ENCODE measurements at places on chromosomes 4 and X. TPM values are rescaled to one million over a fixed set of nuclear protein-coding genes. Genes with fewer than 3 reads are reported as not detected.

GRCh38 chr4:56042225-56042624 lies 93.5 kb downstream of the CEP135 start:
- no peak for DNase-seq

GRCh38 chr4:79294064-79294463 lies 31.8 kb downstream of the NAA11 start:
- no peak for DNase-seq

DNA sequence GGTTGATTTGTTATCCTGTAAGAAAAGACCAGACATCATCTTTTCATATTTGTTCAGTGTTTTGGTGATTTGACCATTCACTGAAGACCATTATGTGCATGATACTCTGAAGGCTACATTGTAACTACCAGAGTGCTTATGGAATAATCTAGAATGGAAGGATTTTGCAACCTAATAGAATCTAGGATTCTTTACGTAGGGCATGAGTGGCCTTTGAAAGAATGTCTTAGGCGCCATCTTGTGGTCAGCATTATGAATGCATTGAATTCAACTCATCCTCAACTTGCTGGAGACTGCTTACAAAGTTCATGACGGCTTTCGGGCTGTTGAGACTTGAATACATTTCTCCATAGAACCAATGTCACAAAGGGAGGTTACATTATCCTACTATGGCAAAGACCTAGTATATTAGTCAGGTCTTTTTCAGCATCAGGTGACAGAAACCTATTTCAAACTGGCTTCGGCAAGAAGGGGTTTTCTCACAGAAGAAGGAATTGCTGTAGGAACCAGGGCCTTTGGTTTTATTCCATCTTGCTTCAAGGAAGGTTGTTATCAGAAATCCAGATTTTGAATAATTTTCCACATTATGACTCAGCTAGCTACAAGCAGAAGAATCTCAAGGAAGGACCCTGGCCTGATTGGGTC lies 104.1 kb downstream of the GPAT3 start:
- DNase-seq = peak; percentile 53

DNA sequence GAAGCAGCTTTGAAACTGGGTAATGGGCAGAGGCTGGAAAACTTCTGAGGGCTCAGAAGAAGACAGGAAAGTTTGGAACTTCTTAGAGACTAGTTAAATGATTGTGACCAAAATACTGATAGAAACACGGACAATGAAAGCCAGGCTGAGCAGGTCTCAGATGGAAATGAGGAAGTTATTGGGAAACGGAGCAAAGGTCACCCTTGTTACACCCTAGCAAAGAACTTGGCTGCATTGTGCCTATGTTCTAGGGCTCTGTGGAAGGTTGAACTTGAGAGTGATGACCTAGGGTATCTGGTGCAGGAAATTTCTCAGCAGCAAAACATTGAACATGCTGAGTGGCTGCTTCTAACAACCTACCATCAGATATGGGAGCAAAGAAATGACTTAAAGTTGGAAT lies 50.8 kb upstream of the FBXW7 start:
- DNase-seq = no peak

GRCh38 chrX:114976292-114976691 lies 41.1 kb downstream of the IL13RA2 start:
- no peak for DNase-seq

DNA sequence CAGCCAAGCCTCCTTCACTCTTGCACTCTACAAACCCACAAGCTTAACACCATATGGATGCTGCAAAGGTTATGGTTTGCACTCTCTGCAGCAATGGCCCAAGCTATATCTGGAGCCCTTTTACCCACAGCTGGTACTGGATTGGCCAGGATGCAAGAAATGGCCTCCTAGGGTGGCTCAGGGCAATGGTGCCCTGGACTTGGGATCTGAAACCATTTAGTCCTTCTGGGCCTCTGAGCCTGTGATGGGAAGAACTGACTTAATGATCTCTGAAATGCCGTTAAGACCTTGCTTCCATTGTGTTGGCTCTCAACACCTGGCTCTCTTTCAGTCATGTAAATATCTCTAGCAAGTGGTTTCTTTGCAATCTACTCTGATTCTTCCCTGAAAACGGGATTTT lies 626.0 kb downstream of the KCTD8 start:
- no peak for DNase-seq

DNA sequence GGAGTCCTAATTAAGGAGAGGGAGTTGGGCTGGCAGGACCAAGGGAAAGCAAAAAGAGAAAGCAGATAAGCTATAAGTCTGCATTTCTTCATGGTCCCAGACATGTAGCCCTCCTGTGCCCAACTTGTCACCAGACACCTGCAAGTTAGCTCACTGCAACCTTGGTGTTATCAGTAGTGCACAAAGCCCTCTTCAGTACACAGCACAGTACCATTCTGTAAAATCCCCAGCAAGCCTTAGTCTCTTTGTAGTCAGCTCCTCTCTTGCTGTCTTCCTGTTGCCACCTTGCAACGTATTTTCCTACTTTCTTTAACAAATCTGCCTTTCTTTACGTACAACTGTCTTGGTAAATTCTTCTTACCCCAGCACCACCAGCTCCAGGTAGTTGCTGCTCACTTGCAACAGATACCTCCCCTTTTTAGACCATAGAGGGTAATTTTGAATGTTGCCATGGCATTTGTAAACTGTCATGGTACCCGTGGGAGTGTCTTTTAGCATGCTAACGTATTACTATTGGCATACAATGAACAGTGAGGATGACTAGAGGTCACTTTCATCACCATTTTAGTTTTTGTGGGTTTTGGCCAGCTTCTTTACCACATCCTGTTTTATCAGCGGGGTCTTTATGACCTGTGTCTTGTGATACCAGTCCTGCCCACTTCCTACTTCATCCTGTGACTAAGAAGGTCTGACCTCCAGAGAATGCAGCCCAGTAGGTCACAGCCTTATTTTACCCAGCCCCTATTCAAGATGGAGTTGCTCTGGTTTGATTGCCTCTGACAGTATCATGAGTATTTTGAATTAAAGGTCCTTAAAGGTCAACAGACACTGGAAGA lies 28.3 kb upstream of the AP1S2 start:
- no peak for DNase-seq

Gene NDNF
- 0.05 TPM for total RNA-seq

Gene CXXC4
- total RNA-seq = 0.92 TPM

GRCh38 chrX:17590892-17591740 lies 146.2 kb upstream of the SCML1 start:
- DNase-seq = peak; percentile 37

- DNase-seq = no peak
Observed at GRCh38 chr4:17117746-17118145, 219.3 kb upstream of the LDB2 start.

DNA sequence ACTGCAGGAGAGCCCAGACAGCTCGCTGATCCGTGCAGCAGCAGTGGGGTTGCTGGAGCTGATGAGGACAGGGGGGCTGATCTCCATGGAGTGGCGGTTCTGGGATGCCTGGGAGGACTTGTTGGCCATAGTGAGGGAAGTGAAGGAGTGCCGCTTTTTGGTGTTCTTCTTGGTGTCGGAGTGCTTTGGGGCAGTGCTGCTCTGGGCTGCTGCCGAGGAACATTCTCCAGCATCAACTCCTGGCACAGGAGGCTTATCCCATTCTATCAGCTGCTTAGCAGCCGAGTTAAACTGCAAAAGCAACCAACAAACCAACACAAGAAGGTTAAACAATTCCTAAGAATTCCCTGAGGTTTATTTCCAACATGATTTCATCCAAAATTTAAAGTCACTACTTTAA lies 126.3 kb upstream of the CBR4 start:
- DNase-seq = no peak

GRCh38 chr4:112370466-112370865 lies 73.3 kb downstream of the ALPK1 start:
- DNase-seq = no peak

Gene ERAS
- total RNA-seq = not detected

Gene SYP
- 0.67 TPM for total RNA-seq

DNA sequence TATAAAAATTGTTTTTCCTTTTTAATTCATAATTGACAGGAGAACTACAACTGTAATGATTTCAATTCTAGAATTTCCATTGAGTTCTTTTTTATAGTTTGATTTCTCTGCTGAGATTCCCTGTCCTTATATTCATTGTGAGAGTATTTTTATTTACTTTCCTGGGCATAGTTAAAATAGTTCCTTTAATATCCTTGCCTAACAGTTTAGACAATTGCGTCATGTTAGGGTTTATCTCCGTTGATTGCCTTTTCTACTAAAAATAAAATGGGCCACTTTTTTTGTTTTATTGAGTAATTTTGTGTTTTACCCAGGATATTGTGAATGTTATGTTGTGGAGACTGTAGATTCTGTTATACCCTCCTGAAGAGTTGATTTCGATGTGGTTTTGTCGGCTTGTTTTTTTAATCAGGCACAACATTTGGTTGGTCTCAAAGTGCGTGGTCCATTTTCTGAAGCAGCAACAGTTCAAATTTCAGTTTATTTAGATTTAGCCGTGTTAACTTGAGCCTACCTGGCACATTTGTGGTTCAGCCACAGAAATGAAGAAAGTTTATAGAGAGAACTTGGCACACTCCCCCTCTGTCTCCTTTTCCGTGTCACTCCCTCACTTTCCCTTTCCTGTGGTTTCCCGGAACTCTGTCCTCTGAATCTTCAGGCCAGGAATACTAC lies 16.0 kb upstream of the PRRG1 start:
- no peak for DNase-seq

- no peak for DNase-seq
Observed at GRCh38 chr4:187071946-187072600, 348.4 kb upstream of the FAT1 start.

Gene APLN
- not detected for total RNA-seq

- DNase-seq = no peak
Observed at GRCh38 chr4:165758086-165758485, 115.0 kb upstream of the TLL1 start.

DNA sequence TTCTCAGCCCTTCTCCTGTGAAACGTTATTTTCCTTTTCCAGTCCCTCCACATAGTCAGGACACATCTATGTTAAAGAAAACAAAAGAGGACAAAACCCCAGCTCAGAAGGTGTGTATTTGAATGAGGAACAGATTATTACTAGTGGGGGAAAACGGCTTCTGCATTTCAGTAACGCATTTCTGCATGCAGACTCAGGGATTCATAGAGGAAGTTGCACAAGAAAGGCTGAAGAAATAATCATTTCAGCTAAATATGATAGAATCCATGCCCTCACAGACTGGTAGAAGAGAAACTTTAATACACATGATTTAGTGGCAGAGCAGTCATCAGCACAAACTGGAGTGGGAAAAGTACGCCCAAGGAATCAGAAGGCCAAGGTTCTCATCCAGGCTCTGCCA lies 270.8 kb upstream of the FGF13 start:
- DNase-seq = no peak

GRCh38 chr4:101199507-101200285 lies 147.6 kb downstream of the PPP3CA start:
- DNase-seq = no peak

DNA sequence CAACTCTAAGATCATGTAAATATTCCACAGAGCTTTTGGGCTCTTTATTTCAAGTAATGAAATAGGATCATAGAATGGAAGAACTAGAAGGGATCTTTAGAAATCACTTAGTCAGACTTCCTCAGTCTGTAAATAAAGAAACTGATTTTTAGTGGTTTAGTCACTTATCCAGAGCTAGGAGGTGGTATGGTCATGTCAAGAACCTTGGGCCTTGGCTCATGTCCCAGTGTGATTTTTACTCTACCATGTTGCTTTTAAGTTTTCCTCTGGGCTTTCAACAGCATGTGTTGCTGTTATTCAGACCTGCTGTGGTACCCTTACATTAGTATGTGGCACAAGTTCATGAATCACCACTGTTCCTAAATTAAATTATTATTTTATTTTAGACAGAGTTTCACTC lies 184.9 kb downstream of the FRAS1 start:
- DNase-seq = no peak

GRCh38 chr4:121824171-121824527 lies 466 bp upstream of the CCNA2 start:
- DNase-seq = no peak

Gene PAGE1
- not detected for total RNA-seq

Gene ARMCX2
- 7.5 TPM for total RNA-seq

Gene DDX53
- total RNA-seq = not detected

GRCh38 chr4:76219299-76220055 lies 5.9 kb upstream of the SCARB2 start:
- DNase-seq = no peak

DNA sequence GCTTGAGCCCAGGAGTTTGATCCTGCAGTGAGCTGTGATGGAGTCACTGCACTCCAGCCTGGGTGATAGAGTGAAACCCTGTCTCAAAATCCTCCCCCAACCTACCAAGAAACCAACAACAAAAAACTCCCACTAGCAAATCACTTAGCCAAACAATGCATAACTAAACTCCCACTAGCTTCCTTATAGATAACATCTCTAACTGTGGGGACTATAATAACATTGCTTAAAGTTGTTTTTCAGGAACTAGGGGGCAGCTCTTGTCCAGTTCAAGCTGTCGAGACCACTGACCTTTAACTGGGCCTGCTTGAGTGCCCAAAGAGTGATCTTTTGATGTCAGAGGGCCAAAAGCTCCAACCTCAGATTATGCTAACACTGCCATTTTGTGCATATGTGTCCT lies 81.7 kb downstream of the FREM3 start:
- no peak for DNase-seq

Gene TKTL2
- not detected for total RNA-seq

Gene GPRIN3
- total RNA-seq = 1.5 TPM

Gene SSX3
- total RNA-seq = not detected

GRCh38 chr4:85039526-85039925 lies 73.0 kb upstream of the WDFY3 start:
- no peak for DNase-seq

DNA sequence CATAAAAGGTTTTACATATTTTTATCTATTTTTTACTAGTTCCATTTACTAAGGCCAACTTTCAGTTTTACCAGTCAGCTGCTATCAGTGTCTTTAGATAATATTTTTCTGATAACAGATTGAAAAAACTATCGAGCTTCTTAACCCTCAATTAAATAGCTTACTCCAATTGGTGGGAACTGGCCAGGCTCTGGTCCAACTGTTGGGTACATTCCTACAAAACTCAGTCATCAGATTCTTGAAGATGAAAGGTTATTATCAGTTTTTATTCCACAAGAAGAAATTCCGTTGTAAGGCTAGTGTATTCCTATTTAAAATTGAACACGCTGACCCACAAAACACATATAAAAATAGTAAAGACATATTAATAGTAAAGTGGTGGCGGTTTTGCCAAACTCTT lies 346.2 kb downstream of the MAPK10 start:
- DNase-seq = no peak

- no peak for DNase-seq
Observed at GRCh38 chrX:19862634-19863211, 24.7 kb downstream of the SH3KBP1 start.

- DNase-seq = no peak
Observed at GRCh38 chrX:18714910-18715309, 7.5 kb downstream of the PPEF1 start.

DNA sequence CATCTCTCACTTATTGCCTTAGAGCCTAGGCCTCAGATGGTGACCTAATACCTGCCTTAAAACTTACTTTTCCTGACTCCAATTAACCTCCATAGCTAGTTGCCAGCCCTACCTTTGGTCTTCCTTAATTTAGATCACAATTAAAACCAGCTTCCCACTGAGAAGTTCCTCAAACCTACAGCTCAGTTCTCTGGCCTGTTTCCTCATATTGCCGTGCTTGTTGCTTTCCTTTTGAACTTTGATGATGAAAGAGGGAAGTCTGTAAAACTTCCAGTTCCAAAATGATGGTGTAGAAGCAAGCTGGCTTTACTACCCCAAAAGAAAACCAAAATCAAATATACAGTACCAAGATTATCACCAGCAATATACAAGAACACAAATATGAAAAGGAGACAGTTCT lies 28.9 kb upstream of the CAMK2D start:
- DNase-seq = no peak

GRCh38 chrX:73829890-73830466 lies 267.0 kb downstream of the CHIC1 start:
- DNase-seq = no peak

GRCh38 chr4:106355193-106355592 lies 13.4 kb downstream of the GIMD1 start:
- DNase-seq = no peak

Gene SRPX
- 9.3 TPM for total RNA-seq
